Stimulated activated CD4-positive, alpha-beta T cell treated with anti-CD3 and anti-CD28 coated beads, Interleukin-1b, Interleukin-23, amount 100 ng/mL, for 1 hour (primary cell): ENCODE measurements at places on chromosomes 11 and 22.

DNA sequence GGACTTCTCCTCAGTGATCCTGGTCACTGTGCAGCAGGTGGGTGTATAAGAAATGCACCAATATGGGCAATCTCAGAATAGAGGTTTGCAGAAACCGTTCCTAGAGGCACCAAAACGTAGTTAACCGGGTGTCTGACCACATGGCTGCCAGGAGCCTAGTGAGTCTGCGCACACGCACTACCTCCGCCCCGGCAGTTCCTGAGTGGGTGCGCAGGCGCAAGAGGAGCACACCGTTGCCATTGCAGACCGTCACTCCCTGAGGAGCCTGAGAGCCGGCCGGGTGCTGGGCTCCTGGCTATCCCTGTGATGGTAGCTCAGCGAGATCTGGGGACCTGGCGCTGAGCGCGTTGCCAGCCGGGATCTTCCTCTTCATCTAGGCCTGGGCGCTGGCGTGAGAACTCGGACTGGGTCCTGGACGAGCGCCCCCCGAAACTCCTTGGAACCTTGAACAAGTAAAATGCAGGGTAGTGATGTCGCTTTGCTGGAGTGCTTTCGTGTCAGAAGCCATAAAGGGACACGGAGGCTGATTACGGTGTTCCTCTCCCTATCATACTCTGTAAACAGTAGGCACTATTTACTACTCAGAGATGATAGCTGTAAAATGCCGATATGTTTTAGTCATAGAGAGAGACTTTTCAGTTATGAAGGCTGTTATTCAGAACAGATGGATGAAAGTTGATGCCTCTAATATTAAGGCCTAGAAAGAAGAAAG is at the start of gene MS4A13:
MS4A13 (plus strand) TSS at position 249 of the 712 bp plus-strand sequence. CDS start 2,692 bp downstream, outside the sequence.
- no peak for DNase-seq

- DNase-seq: no peak
Observed at GRCh38 chr22:20590477-20591294, 83.3 kb downstream of the MED15 start.

GRCh38 chr11:57395905-57396623 is 5.6 kb upstream of the PRG2 start:
- no peak for DNase-seq

DNA sequence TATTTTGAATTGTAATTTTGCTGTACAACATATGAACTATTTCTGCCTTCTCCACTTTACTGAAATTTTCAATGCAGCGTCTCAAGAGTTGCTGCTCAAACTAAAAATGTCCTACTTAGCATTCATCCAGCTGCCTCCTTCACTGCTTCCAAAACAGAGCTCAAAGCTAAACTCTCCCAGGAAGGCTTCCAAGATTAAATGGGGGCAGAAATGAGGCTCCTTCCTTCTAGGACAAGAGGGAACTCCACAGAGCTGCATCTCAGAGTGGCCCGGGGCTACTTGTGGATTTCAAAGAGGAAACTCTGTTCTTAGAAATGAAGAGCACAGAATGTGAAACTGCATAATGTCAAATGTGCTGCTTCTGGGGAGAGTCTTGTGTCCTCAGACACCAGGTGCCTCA is 295.9 kb upstream of the NCAM1 start:
- no peak for DNase-seq

DNA sequence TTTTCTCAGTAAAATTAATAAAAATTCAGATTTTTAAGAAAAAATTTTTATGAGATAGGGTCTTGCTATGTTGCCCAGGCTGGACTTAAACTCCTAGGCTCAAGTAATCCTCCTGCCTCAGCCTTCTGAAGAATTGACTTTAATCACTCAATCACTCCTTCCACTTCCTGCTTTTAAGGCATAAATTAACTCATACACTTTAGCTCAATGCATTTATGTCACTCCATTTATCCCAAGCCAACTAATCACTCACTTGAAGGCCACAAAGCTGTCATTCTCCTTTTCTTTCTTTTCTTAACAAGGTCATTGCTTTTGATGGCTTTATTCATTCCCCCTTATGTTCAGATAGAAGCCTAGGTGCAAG is 877 bp downstream of the ALG9 start:
- DNase-seq: no peak

DNA sequence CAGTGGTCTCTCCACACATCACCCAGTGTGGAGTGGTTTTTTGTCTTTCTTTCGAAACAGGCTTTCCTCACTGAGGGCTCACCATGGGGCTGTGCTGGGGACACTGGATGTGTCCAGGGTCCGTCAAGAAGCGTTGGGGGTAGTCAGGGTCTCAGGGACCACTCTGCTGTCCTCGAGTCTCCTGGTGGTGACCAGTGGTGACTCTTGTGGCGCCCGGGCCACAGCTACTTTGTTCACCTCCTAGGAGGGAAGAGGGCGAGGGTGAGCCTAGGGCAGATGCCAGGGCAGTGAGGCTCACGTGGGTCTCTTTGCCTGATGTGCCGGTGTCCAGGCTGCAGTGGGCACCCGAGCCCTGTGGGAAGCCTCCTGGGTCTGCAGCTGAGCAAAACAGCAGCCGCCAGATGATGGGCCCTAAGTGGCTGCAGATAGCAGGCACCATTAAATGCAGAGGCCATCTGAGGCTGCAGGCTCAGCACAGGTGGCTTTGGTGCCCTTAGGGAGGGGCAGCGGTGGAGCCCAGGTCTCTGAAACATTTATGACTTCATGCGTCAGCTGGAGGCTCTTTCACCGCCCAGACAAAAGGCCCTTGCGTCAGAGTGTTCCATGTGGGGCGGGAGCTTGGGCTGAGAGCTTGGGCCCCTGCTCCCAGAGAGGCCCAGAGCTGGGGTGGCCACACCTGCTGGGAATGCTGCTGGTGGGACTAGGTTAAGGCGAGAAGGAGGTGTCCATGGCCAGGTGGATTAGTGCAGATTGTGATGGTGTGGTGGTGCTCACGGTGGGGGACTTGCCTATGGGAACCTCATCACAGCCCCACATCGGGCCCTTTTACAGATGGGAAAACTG is 29.5 kb downstream of the KCNQ1 start:
- DNase-seq: no peak

DNA sequence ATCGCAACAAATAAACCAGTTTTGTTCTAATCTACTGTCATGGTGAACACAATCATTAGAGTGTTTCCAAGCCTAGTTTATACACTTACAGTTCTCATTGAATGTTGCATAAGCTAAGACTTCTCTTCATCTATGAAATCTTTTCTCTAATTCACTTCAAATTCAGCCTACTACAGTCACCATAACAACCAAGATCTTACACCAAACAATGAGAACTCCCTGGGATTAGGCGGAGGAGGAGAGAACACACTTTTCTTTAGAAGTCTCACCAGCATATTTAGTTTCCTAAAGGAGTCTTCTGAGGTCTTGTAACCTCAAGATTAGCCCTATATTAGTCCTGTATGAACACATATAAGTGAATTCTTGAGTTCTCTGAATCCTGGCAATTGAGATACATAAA is 1889.7 kb downstream of the LRRC4C start:
- DNase-seq: no peak

GRCh38 chr11:1943977-1944376 is 3.2 kb upstream of the MRPL23 start:
- DNase-seq: no peak

- no peak for DNase-seq
Observed at GRCh38 chr22:46582281-46582933, 37.8 kb upstream of the GRAMD4 start.

GRCh38 chr22:26362471-26362870 is 66.6 kb upstream of the ASPHD2 start:
- DNase-seq: no peak
